Forelimb muscle (tissue), 1 donor: ENCODE measurements at places on chromosomes 12 and 14.

DNA sequence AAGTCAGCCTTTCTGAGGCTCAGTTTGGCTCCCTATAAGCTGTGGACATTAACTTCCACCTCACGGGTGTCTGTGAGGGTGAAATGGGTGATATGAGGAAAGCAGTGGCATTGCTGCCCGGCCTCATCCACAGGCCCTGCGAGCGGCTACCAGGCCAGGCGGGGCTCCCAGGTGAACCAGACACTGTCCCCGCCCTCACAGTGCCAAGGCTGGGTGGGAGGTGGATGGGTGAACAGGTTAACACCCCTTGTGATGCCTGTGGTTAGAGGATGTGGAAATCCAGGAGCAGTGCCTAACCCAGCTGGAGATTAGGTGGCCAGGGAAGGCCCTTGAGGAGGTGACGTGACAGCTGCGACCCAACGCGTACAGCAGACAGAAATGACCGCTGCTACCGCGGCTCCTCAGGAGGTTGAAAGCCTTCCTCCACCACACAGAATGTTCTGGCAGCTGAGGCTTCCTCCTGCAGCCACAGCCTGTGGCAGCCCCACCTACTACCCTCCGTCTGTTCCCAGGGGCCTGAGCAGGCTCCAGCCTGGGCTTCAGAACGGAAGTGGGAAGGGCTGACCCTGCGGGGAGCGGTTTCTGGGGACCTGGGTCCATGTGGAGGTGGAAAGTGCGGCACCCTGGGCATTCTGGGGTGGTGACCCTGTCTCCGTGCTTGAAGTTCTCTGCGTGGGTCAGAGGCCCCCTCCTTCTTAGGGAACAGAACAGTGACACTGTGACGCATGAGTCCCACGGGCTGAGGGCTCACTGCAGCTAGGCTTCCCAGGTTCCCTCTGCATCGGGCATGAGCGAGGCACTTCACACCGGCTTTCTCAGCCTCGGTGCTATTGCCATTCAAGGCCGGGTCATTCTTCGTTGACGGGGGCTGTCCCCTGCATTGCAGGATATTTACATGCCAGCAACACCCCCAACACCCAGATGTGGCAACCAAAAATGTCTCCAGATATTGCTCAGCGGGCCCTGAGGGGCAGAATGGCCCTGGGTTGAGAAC is 9.7 kb downstream of the MMAB start:
- DNase-seq: no peak

DNA sequence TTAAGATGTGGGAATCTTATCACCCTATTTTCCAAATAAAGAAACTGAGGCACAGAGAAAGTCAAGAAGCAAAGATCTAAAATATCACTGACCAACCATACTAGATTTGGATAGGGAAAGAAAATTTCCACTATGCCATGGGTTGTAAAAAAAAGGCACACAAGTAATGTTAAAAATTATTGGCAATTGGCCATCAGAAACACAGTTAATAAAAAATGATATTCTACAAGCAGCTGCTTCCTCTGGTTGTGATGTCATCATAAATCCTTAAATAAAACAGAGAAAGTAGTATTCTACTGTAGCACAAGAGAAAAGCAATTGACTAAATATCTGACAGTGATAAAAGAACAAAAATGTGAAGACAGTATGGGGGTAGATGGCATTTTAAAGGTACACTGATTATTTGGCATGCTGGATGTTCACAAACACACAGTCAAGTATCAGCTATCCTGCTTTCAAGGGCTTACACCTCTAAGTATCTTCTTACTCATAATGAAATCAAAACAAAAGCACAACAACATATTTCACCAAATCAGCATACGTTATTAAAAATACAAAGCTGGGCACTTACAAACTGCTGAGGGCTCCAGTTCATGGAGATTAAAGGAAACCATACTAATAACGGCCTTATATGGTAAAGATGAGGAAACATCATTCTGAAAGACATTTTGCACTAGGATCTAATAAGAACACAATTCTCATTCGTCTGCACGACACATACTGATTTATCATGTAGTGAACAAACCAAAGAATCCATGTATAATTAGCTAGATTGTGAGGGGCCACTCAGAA is 45.7 kb downstream of the CORO1C start:
- DNase-seq: no peak

DNA sequence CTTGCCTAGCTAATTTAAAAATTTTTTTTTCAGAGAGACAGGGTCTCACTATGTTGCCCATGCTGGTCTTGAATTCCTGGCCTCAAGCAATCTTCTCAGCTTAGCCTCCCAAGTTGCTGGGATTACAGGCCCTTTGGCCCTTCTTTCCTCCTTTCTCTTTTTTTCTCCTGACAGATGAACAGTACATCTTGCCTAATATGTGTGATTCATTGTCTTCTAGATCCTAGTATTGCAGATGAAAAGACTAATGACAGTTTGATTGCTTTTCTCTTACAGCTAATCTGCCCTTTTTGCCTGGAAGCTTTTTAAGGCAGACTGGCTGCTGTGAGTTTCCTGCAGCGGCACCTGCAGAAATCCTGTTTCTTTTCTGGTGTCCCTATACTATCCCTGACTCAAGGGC is 12.0 kb downstream of the DEPDC4 start:
- DNase-seq: no peak

- no peak for DNase-seq
Observed at GRCh38 chr12:31600252-31600651, 9.3 kb upstream of the DENND5B start.

- no peak for DNase-seq
Observed at GRCh38 chr14:99075061-99075460, 196.9 kb downstream of the BCL11B start.

DNA sequence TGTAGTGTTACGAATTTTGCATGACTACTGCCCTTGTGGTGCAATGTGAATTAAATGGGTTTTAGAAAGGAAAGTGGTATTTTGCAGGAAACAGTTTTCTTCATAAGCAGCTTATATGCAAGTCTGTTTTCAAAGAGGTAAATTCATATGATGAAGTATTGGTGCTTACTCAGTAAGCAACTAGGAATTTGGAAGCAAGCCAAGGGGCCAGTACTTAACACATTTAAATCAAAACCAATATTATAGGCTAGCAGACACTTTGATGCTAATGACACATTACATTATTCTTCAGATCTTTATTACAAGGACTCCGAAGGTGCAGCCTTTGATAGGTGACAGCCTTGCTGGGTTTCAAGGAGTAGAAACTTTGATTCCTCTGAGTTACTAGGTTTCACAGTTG is 23.1 kb downstream of the MGAT4C start:
- DNase-seq: no peak

DNA sequence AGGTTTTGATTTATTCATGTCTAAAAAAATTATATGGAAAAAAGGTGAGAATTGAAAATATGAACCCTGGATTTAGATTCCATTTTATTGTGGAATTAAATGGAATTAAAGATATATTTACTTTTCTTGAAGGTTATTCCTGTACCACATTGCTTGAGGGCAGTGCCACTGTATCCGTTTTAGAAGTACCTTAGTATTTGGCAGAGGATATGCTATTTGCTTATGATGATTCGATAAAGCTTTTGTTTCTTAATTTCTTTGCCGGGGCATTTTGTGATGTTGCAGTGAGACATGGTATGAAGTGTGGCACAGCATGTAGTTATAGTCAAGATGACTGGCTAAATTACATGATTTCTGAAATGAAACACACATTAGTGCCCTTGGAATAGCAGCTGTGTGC is 7.6 kb downstream of the TMTC2 start:
- DNase-seq: no peak

DNA sequence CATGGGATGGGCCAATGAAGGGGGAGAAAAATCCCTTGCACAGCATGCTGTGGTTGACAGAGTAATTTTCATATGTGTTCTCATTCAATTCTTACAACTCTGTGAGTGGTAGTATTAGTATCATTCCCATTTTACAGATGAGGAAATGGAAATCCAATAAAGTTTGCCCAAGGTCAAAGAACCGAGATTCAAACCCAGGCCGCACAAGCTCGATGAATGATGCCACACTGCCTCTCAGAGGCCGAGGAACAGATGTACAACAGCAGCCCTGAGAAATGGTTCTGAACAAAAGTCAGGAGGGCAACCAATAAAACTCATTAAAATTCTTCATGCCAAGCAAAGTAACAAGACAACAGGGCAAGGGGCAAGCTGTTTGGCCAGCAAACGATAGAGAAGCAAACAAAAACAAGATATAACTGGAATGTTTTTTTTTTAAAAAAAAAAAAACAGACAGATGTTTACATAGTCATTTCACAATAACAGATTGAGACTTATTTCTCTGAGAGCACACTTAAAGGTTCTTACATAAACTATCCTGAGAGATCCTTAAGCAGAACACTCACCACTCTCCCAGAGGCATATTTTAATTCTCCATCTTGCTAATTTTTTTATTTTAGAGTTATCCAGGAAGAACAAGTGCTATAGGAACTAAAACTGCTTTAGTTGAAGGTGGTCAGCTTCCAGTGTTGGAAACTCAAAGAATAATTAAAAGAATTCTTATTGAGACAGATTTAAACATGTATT is 85.8 kb downstream of the EXOC5 start:
- no peak for DNase-seq

DNA sequence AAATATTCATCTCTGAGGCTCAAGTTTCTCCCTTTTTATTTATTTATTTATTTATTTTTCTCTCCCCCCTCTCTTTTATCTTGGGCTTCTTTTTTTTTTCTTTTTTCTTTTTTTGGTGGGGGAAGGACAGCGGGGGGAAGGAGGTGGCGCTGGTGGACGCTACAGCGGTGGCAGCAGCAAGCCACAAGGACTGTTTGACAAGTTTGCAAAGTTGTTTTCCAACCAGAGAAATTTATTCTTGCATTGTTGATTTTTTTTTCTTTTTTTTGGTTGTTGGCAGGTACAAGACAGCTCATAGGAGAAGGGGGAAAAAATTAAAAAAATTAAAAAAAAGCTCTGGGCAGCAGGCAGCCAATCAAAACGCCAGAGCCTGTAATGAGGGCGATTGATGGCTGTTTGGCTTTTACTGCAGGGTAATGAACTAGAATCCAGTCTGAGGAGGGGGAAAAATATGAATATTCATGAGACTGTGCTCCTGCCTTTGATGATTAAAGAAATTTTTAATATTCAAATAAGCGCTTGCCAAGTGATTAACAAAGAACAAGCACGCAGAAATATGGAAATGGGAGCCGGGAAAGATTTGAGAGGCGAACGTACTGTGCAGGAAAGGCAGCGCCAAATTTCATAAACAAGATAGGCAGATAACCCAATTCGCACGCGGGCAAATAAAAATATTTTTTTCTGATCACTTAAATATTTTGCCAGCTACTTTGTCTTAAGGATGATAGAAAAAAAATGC is 36.2 kb downstream of the BCL11B start:
- DNase-seq: no peak

- DNase-seq: no peak
Observed at GRCh38 chr14:75861161-75861621, 120.6 kb downstream of the TGFB3 start.

GRCh38 chr12:46556819-46557524 is 184.4 kb upstream of the SLC38A2 start:
- DNase-seq: no peak

GRCh38 chr12:32217354-32218310 is 111.0 kb downstream of the BICD1 start:
- no peak for DNase-seq

DNA sequence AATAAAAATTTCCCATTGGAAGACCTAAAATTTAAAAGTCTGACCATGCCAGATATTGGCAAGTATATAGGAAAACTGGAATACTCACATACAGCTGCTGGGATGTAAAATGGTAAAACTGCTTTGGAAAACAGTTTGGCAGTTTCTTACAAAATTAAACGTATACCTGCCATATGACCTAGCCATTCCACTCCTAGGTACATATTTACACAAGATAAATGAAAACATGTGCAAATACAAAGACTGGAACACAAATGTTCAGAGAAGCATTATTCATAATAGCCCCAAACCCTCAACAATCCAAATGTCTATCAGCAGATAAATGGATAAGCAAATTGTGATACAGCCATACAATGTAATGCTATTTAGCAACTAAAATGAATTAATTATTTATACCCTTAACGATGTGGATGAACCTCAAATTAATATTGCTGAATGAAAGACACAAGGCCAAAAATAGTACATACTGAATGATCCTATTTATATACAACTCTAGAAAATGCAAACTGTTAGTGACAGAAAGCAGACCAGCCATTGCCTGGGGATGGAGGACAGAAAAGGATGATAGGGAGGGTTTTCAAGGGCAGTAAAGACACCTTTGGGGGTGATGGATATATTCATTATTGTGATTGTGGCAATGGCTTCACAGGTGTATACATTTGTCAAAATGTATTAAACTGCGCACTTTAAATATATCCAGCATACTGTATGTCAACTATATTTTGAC is 21.3 kb upstream of the TCP11L2 start:
- no peak for DNase-seq

- no peak for DNase-seq
Observed at GRCh38 chr12:67714648-67715047, 66.1 kb downstream of the DYRK2 start.

DNA sequence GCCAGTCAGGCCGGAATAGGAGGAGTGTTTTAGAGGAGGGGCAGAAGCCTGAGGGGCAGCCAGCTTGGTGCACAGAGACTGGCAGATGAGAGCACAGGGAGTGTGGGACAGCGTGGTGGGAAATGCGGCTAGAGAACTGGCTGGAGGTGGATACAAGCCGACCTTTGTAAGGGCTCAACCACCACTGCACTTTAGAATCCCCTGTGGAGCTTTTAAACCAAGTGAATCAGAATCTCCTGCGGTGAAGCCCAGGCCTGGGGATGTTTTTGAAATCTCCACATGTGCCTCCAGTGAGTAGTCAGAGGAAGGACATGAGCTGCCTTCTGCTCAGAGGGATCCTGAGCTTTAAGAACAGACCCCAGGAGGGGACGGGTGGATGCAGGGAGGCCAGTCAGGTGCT is 10.9 kb upstream of the PCED1B start:
- no peak for DNase-seq

DNA sequence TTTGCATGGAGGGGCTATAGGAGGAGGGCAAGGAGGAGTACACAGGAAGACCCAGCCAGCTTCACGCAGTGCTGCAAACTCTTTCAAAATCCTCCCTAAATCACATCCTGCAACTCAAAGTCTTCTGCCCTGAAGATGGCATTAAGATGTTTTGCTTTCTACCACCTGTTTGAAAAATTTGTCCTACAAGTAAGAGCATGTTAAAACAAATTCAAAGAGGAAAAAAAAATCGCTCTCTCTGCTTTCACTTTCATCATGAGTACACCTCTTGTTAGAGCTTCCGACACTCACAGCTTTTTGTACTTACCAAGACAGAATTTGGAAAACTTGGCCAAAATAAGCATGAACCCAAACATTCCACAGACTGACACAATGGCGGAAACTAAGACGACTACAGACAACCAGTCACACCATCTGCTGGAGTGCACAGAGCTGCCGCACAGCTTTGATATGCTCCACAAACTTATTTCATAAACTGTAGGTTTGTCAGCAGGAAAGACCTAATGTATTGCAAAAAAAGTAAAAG is 21.3 kb downstream of the GCH1 start:
- DNase-seq: no peak

- DNase-seq: no peak
Observed at GRCh38 chr14:61671082-61671481, 24.2 kb upstream of the HIF1A start.
